Endothelial cell of umbilical vein (primary cell): ENCODE measurements at places on chromosomes 1 and 21. TPM values are rescaled to one million over a fixed set of nuclear protein-coding genes. Genes with fewer than 3 reads are reported as not detected.

- no peaks in the 10 kb centered on the region for H3K27me3 ChIP-seq
- H3K4me3 ChIP-seq: no peak overlapping the region
- peak; percentile 65 for DNase-seq
- peaks cover 1% of the 10 kb centered on the region for H3K36me3 ChIP-seq
- peaks cover 16% of the 10 kb centered on the region for H3K4me1 ChIP-seq
- peak overlapping the region; percentile 33 for H3K27ac ChIP-seq
Observed at GRCh38 chr1:12296623-12297022, 66.8 kb downstream of the VPS13D start.

DNA sequence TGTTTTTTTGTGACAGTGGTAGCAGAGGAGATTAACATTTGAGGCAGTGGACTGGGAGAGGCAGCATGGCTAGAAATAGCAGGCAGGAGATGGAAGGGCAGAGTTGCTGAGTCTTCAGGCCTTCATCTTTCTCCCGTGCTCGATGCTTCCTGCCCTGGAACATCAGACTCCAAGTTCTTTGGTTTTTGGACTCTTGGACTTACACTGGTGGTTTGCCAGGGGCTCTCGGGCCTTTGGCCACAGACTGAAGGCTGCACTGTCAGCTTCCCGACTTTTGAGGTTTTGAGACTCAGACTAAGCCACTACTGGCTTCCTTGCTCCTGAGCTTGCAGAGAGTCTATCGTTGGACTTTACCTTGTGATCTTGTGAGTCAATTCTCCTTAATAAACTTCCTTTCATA is 24.2 kb upstream of the LEFTY2 start:
- H3K36me3 ChIP-seq: no peaks in the 10 kb centered on the region
- peaks cover 5% of the 10 kb centered on the region for H3K27me3 ChIP-seq
- no peak for DNase-seq
- H3K4me3 ChIP-seq: no peak overlapping the region
- H3K4me1 ChIP-seq: no peaks in the 10 kb centered on the region

GRCh38 chr1:113714606-113715269 is 44.5 kb downstream of the PHTF1 start:
- H3K4me1 ChIP-seq: no peaks in the 10 kb centered on the region
- no peak overlapping the region for H3K4me3 ChIP-seq
- H3K27ac ChIP-seq: no peak overlapping the region
- peaks cover 6% of the 10 kb centered on the region for H3K36me3 ChIP-seq
- no peak for DNase-seq

GRCh38 chr1:45864167-45865106 is 61.0 kb downstream of the MAST2 start:
- H3K27me3 ChIP-seq: no peaks in the 10 kb centered on the region
- DNase-seq: peak; percentile 15
- H3K4me3 ChIP-seq: peak overlapping the region; percentile 42
- H3K4me1 ChIP-seq: peaks cover 4% of the 10 kb centered on the region
- H3K36me3 ChIP-seq: no peaks in the 10 kb centered on the region
- no peak overlapping the region for H3K27ac ChIP-seq

GRCh38 chr1:244657421-244657820 is 4.5 kb downstream of the DESI2 start:
- H3K36me3 ChIP-seq: peaks cover 1% of the 10 kb centered on the region
- H3K27ac ChIP-seq: no peak overlapping the region
- H3K4me3 ChIP-seq: no peak overlapping the region
- H3K4me1 ChIP-seq: peaks cover 12% of the 10 kb centered on the region
- no peak for DNase-seq
- no peaks in the 10 kb centered on the region for H3K27me3 ChIP-seq

DNA sequence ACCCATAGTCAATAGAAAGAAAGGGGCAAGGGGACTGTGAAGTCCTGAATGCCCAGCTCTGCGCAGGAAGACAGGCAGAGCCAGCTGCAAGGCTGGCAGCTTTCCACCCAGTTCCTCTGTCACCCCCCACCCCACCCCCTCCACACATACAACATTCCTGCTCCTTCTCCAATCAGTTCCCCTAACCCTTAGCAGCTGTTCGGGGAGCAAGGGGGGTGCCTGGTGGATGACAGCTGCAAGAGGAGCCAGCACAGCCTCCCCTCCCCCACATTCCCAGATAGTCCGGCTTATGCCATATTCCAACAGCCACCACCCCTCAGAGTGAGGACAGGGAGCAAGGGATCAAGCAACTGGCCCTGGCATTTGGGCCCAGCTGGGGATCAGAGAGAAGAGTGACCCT is 9.7 kb downstream of the ARHGEF2 start:
- peaks cover 64% of the 10 kb centered on the region for H3K4me1 ChIP-seq
- H3K4me3 ChIP-seq: no peak overlapping the region
- H3K27ac ChIP-seq: peak overlapping the region; percentile 91
- DNase-seq: no peak
- no peaks in the 10 kb centered on the region for H3K27me3 ChIP-seq
- peaks cover 14% of the 10 kb centered on the region for H3K36me3 ChIP-seq

DNA sequence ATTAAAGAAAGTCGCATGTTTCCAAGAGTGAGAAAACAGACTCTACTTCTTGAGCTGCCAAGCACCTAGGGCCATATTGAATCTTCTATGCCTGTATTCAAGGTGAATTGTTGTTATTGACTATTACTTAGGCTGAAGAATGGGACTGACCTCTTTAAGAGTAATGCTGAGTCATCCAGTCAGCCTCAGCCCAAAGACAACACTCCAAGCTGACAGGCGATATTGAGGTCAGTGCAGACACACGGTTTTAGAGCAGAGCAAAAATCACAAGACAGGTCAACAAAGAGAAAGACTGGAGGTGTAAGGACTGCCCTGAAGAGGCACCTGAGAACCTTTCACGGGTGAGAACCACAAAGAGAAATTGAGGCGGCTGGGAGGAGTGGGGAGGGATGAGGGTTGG is 146.9 kb downstream of the MIS18A start:
- no peak overlapping the region for H3K27ac ChIP-seq
- no peak overlapping the region for H3K4me3 ChIP-seq
- H3K4me1 ChIP-seq: no peaks in the 10 kb centered on the region

- H3K27me3 ChIP-seq: no peaks in the 10 kb centered on the region
- H3K27ac ChIP-seq: no peak overlapping the region
- DNase-seq: no peak
- no peaks in the 10 kb centered on the region for H3K36me3 ChIP-seq
Observed at GRCh38 chr1:8471451-8471850, 153.5 kb downstream of the SLC45A1 start.

DNA sequence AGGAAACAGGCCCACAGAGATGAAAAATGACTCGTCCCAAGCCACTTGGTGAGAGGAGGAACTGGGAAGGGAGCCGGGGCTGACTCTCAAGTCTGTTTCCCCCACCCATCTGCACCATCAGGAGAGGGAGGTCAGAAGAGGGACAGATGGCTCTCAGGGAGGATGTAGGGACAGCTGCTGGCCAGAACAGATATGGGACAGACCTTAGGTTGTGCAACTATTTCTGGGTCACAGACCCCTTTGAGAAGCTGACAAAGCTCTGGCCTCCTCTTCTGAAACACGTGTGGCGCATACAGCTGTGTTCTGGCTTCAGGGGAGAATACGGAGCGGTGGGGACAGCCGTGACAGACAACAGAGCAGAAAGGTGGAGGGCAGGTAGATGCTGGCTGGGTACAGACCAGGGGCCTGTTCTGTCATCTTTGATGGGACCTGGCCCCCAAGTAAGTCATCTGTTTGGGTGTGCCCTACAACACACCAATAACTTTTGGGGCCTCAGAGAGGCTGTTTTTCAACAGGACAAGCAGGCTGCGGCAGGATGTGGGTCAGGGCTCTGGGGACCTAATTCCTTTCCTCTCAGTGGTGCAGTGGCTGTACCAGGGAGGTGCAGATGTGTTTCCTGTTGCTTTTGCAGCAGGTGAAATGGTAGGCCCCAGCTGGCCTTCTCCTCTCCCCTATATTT is 7.3 kb downstream of the SH3BGRL3 start:
- no peak overlapping the region for H3K4me3 ChIP-seq
- H3K36me3 ChIP-seq: no peaks in the 10 kb centered on the region
- no peak for DNase-seq
- H3K4me1 ChIP-seq: peaks cover 18% of the 10 kb centered on the region
- no peak overlapping the region for H3K27ac ChIP-seq

Gene GJB3
- not detected in 2 replicates for total RNA-seq

Gene MYOG
- not detected in 2 replicates for total RNA-seq

Gene OR11L1
- total RNA-seq: not detected in 2 replicates
